Nucleus accumbens (tissue), 56 donors: ENCODE measurements at places on chromosomes 1 and 21.

GRCh38 chr1:26538480-26539412 lies 9.2 kb downstream of the RPS6KA1 start:
- DNase-seq, result no peak

DNA sequence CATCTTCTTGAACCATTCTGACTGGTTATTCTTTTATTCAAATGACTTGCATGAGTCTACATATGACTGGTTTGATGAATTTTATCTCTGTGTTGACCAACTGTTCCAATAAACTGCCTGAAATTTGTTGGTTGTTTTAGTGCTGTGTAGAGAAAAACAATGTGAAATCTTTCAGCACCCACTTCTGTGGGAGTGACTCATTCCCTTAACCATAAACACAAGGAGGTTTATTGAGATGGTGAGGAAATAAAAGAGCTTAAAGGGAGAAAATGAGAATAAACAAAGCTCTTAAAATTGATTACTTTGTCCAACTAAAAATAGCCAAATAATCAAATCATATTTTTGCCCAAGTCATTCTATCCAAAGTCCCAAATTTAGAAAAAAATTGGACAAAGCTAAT lies 341.1 kb downstream of the TGFB2 start:
- no peak for DNase-seq

DNA sequence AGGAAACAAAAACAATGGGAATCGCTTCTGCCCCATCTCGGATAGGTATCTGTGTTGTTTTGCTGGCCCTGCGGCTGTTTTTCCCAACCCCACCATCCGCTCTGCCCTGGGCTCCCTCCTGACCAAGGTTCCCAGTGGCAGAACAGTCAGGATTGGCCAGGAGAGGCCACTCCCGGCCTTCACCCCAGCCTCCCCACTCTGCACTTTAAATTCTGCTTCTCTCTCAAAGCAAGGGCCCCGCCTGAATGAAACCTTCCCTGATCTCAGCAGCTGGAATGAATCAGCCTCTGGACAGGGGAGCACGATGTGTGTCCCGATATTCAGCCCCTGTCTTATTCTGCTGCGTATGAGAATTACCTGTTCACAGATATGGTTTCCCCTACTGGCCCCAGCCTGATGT lies 16.3 kb downstream of the C1orf115 start:
- no peak for DNase-seq

DNA sequence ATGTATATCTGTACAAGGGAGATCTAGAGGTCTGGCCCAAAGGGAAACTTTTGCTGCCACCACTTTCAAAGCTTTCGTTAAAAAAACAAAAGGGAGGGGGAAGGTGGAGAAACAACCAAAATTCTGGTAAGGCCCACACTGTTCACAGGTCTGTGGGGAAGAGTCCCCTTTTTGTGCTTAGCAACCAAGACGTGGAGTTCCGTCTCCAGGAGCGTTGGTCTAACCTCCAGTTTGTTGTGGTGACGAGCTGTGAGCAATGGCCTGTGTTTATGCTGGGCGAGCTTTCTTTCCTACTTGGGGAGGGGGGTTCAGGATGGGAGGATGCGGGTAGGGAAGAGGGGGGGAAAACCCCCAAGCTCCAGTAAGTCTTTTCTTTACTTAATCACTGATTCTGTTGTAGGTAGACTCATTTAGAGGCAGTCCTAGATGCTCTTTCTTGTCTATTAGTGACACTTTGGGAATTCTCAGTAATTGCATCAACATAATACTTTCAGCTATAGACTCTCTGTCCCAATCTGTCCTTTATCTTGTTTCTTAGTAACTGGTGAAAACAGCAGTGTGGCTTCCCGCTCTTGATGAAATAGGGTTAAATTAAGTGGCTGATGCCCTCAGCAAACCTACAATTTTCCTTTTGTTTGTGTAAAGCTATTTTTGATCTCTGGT lies 1.5 kb downstream of the HIPK1 start:
- no peak for DNase-seq

DNA sequence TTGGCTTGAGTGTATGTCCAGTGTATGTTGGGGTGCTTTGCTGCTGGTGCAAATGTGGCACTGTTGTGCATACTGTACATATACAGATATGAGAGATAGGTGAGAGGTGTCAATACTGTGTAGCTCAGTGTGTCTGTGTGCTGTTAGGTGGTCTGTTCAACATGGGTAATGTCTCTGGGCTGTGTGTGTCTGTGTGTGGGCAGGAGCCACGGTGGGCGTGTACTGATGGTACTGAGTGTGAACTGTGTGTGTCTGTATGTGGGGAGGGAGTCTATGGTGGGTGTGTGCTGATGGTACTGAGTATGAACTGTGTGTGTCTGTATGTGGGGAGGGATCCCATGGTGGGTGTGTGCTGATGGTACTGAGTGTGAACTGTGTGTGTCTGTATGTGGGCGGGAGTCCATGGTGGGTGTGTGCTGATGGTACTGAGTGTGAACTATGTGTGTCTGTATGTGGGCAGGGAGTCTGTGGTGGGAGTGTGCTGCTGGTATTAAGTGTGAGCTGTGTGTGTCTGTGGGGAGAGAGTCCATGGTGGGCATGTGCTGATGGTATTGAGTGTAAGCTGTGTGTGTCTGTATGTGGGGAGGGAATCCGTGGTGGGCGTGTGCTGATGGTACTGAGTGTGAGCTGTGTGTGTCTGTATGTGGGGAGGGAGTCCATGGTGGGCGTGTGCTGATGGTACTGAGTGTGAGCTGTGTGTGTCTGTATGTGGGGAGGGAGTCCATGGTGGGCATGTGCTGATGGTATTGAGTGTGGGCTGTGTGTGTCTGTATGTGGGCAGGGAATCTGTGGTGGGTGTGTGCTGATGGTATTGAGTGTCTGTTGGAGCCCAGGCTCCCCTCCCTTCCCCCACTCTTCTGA lies 32.2 kb upstream of the FOXO6 start:
- no peak for DNase-seq

GRCh38 chr1:231866392-231867331 lies 240.1 kb downstream of the DISC1 start:
- no peak for DNase-seq

DNA sequence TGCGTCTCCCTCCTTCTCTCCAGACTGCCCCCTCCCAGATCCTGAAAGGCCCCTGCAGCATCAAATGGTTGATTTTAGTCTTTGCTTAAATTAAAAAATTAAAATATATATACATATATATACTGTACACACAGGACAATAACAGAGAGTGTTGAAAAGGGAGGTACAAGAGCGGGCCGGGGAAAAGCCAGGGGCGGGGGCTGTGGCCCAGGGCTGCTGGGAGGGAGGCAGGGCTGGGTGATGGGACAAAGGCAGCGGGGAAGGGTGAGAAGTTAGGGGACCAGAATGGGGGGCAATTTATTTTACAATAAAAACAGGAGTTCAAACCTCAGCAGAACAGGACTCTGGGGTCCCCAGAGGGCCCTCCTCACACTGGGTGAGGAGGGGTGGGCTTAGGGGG lies 10.5 kb downstream of the ARL8A start:
- DNase-seq, result no peak

DNA sequence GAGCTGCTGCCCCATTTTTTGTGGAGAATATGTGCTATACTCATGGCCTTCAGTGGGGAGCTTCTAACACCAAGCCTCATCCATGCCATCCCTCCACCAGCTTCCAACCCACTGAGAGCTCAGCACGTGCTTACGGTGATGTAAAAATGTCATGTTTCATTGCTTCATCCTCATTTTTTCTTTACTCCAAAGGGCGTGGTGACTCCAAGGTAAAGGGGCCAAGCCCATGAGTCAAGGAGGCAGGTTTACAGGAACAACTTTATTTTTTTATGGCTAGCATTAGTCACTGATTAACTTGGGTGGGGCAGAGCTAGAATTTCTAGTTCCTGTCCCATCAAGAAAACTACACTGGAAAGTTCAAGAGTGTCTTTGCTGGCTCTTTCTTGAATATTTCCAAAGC lies at the start of gene C1orf226:
Gene C1orf226, plus strand, starts transcription at position 346 of the 400 bp plus-strand sequence. CDS start 174 bp downstream, outside the sequence.
- DNase-seq, result no peak

DNA sequence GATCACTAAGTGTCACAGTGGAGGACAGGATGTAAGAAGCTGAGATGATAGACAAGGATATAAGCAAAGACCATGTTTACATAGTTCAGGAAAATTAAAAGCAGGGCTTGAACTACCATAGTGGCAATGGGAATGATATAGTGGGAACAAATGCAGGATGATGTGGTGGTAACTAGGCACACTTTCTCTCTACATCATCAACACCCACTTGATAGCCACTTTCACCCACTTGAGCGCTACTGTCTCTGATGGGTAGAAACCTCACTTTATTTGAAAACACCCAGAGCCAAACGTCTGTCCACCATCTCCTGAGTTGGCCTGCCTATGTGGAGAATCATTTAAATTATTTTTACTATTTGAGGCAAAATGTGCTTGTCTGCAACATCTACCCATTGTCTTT lies 305.0 kb upstream of the ST6GALNAC5 start:
- DNase-seq, result no peak

- no peak for DNase-seq
Observed at GRCh38 chr1:185869590-185869989, 135.4 kb downstream of the HMCN1 start.

- no peak for DNase-seq
Observed at GRCh38 chr1:5375481-5375880, 616.7 kb downstream of the NPHP4 start.

DNA sequence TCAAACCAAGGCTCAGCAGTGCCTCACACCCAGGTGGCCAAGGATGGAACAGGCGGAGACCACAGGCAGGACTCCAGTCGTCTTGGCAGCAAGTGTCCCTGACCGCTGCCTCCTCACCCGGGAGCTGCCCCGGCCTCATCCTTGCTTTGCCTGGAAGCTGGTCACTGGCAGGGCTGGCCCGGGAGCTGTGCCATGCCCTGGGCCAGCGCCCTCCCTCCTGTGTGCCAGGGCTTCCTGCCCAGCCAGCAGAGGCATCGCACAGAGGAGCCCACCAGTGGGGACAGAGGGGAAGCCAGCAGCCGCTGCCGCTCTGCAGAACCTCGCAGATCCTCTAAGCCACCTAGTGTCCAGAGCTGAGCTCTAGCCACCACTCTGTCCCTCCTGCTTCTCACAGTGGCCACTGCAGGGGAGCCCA lies 7.8 kb downstream of the CASZ1 start:
- no peak for DNase-seq

GRCh38 chr1:226149806-226150205 lies 36.7 kb downstream of the ACBD3 start:
- no peak for DNase-seq

DNA sequence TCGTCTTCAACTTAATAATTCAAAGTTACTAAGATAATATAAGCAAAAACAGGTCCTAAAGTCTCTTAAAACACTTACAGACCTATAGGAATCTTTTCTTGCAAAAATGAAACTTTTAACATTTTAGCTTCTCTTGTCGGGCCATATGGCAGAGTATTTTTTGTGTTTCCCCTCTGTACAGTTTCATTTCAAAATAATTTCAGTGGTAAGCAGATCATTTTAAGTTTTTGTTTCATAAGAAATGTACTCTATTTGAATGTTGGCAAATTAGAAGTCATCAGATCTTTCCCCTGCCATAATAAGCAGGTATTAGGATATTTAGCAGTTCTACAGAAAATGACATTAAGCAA lies 37.9 kb downstream of the RGL1 start:
- no peak for DNase-seq

- no peak for DNase-seq
Observed at GRCh38 chr1:16922885-16923431, 1.2 kb downstream of the CROCC start.

DNA sequence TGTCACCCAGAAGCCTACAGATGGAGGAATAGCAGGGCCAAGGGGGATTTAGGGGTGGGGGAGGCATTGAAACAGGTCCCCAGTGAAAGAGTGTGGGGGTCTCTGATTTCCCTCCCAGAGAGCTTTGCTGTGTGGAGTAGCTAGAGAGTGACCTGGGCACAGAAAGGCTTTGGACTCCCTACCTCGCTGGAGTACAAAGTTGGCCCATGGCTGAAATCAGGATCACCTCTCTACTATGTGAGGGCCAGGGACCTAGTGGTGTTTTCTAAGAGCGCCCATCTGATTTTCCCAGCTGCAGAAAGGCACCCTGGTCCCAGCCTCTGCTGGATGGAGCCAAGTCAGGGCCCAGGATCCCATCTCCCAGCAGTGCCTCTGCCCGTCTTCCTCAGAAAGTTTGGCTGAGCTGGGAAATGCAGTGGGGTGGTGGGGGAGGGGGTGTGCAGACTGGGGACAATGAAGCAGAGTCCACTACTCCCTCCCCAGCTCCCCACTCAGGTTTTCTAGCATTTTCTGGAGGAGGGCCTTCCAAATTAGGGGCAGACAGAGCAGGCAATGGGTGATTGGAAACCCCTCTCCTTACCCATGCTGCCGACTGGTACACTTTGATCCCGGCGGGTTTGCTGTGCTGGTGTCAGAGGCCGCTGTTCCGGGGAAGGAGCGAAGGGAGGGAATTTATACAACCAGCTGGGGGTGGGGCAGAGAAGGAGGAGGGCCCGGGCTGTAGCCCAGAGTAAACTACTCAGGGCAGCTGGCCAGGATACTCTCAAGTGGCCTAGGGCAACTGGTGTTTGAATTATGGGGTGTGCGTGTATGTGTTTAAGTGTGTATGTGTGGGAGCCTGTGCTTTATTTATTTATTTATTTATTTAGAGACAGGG lies at the start of gene SELENBP1:
Gene SELENBP1, minus strand, starts transcription at position 648 of the 877 bp plus-strand sequence. Its CDS starts 64 bp downstream, at position 584.
- DNase-seq, result peak; percentile 75

- DNase-seq, result no peak
Observed at GRCh38 chr1:198841477-198841876, 202.6 kb downstream of the PTPRC start.

DNA sequence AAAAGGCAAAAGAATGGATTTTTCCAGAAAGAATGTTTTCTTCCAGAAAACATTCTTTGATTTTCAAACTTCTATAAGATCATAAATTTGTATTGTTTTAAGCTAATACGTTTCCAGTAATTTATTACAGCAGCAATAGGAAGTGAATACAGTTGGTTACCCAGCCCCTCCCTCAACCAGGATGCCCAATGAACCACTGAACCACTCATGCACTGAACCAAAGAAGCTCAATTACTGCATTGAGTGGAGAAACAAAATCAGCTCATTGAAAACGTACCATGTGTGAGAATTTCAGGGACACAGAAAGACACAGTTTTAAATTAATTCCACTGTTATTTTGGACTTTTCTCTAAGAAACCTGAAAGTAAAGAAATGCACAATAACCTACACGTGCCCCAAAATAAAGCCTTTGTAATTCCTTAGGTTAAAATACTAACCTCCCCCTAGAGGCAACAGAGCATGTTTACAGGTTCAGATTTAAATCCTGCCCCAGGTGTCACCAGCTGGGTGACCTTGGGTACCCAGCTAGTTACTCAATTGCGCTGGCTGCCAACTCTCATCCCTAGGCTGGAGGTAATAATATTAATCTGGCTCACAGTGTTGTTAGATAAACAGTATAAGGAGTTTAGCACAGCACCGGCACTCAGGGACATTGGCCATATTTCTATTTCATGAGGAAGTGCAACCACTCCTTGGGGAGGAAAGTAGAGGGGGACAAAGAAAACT lies 111.7 kb downstream of the NMNAT2 start:
- DNase-seq, result no peak

- no peak for DNase-seq
Observed at GRCh38 chr21:32516756-32517649, 68.3 kb downstream of the TCP10L start.
